ENCODE measurements at places on chromosomes 3 and 15.

DNA sequence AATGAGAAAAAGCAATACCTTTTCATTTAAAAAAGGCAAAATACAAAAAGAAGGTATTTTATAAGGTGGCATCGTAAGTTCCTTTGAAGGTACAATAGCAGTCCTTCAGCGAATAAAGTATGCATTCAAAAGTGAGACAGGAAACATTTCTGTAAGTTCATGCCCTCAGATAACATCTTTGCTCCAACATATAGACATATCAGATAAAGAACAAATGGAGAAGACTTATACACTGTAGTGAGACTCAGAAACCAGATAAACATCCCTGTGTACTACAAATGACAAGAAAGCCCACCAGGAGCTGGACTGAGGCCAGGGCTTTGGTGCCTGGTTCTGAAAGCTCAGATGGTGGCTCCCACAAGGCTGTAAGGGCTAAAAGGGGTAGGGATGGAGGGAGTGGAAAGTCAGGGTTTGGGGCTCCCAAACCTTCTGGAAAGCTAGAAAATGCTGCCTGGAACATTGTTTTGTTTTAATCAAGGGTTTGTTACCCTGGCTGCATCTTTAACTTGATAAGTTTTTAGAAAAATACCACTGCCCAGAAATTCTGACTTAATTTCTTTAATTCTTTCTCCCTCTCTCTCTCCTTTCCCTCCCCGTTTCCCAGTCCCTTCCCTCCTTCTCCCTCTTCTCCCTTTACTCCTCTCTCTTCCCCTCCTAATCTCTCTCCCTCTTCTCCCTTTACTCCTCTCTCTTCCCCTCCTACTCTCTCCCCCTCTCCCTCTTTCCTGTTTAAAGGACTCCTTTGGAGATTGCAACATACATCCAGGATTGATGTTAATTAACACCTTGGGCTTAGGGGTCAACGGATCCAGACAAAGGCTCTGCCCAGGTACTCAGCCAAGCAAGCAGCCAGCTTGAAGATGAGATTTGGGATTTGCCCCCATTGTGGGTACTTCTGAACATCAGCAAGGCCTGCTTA is 126.1 kb downstream of the AQP9 start:
- DNase-seq = no peak

DNA sequence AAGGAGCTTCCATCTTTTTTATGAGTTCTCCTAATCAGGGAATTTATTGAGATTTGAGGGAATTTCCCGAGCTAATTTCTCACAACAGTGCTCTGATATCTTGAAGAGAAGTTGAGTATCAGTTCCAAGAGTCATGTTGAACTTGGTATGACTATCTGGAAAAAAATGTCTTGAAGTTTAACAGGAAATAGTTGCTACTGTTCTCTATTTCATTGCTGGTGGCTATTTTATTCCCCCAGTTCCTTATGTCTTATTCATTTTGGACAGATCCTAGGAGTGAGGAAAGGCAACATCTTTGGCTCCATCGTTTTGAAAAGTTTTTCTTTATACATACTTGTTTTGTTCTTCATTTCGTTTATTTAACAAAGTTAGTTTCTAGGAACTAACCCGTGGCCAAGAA is 307.8 kb upstream of the AGTR1 start:
- no peak for DNase-seq

GRCh38 chr3:46844881-46845312 is 18.3 kb downstream of the MYL3 start:
- DNase-seq = no peak

DNA sequence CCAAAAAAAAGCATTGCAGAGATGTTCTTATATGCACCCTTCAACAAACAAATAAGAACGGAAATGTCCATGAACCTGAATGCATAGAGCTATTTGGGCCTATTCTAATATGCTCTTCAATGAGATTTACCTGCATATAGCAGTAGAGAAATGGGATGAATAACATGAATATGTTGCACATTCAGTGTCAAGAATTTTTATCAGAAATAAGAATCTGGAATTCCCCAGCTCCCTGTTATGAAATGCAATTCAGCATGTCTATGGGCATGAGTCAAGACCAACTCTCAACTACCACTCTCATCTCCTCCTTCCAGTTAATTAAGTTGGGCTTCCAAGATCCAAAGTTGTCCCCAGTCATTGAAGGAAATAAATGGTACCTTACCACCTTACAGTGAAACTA is 133.7 kb upstream of the ALCAM start:
- DNase-seq = peak; percentile 55

DNA sequence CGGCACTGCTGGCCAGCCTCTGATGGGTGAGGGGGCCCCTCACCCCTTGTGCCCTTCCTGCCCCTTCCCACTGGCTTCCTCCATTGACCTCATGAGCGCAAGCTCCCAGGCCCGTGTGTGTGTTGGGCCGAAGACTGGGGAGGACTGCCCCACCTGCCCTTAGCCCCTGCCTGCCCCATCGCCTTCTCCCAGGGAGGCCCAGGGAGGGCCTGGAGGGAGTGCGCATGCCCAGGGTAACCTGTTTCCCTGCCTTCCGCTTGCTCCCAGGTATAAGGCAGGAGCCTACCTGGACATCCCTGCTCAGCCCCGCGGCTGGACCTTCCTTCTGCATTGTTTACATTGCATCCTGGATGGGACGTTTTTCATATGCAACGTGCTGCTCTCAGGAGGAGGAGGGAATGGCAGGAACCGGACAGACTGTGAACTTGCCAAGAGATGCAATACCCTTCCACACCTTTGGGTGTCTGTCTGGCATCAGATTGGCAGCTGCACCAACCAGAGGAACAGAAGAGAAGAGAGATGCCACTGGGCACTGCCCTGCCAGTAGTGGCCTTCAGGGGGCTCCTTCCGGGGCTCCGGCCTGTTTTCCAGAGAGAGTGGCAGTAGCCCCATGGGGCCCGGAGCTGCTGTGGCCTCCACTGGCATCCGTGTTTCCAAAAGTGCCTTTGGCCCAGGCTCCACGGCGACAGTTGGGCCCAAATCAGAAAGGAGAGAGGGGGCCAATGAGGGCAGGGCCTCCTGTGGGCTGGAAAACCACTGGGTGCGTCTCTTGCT is 8.8 kb downstream of the DLL4 start:
- DNase-seq = peak; percentile 47

DNA sequence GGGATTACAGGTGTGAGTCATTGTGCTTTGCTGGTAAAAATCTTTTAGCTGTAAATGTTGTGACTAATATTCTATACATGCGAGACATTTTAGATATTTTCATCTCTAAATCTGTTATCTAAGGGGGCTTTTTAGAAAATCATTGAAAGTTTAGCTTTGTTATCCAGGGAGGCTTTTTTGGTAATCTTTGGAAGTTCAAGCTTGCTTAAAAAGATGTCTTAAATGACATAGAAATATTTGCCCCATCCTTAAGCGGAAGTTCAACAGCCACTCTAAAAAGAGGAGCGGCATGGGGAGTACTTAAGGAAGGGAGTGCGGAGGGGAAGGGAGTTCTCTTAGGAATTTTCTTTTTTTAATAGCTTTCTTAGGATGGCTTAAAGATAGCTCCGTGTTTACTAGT is 26.1 kb downstream of the DNAJC13 start:
- DNase-seq = no peak

DNA sequence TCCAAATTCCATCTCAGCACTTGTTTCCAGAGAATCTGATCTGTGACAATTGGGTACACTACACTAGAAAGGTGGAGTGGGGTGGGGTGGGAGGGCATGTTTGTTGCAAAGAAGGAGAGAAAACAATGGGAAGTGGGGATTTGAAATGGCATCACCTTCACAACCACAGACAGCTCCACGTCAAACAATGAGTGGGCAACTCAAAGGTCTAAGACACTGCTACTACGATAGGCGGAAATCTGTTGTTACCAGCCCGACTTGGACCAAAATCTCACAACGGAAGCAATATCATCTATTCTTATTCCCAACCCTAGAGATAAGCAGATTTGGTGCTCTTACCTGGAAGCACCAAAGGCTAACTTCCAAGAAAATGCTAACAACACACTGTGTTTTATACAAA is 3.3 kb downstream of the CYP19A1 start:
- DNase-seq = no peak

- no peak for DNase-seq
Measured at GRCh38 chr3:187782006-187782405, 36.7 kb upstream of the BCL6 start.

GRCh38 chr3:56870436-56870835 is 68.7 kb upstream of the ARHGEF3 start:
- DNase-seq = peak; percentile 46

- no peak for DNase-seq
Measured at GRCh38 chr3:101938262-101938847, 89.0 kb downstream of the NFKBIZ start.

- no peak for DNase-seq
Measured at GRCh38 chr3:107428051-107428858, 51.0 kb downstream of the CCDC54 start.

GRCh38 chr3:186722457-186722856 is 5.3 kb downstream of the KNG1 start:
- no peak for DNase-seq

- DNase-seq = no peak
Measured at GRCh38 chr3:49454898-49455681, 15.0 kb upstream of the DAG1 start.

DNA sequence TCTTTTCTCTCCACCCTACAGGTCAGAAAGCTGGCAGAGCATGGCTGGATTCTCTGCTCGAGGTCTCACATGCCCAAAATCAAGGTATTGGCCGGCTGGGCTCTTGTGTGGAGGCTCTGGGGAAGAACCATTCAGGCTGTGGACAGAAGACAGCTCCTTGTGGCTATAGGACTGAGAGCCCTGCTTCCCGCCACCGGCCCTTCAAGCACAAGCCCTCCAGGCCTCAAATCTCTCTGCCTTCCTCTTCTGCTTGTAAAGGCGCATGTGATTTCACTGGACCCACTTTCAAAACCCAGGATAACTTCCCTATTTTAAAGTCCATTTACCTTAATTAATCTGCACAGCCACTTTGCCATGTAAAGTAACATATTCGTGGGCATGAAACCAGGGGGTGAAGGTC is 36.2 kb upstream of the MGLL start:
- DNase-seq = no peak

GRCh38 chr3:32257641-32258438 is 19.4 kb downstream of the CMTM8 start:
- DNase-seq = no peak

DNA sequence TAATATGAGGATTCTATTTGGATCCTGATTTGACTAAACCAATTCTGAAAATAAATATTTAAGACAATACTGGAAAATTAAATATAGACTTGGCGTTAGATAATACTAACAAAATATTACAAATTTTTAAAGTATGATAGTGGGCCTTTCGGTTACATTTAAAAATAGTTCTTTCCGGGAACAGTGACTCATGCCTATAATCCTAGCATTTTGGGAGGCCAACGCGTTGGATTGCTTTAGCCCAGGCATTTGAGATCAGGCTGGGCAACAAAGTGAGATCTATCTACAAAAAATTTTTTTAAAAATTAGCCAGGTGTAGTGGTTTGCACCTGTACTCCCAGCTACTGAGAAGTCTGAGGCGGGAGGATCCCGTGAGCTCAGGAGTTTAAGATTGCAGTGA is 30.3 kb upstream of the GADL1 start:
- no peak for DNase-seq

Measured in mammary epithelial cell (primary cell).